Body of pancreas (tissue), 4 donors: ENCODE measurements at places on chromosomes 2 and 18.

DNA sequence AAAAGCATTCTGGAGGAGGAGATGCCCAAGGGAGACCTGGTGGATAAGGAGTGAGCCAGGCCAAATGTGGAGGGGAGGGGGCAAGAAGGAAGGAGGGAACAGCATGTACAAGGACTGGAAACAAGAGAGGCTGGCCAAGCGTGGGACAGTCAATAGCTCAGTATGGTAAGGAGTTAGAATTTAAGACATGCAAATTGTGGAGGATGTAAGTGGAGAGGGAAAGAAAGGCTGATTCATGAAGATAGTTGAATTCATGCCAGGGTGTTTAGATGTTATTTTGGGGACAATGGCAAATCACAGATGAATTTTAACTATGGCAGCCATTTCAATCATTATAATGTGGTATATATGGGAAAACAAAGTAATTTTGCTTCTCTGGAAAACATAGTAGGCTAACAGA, 462.3 kb downstream of the MEIS1 start:
- no peak for DNase-seq

DNA sequence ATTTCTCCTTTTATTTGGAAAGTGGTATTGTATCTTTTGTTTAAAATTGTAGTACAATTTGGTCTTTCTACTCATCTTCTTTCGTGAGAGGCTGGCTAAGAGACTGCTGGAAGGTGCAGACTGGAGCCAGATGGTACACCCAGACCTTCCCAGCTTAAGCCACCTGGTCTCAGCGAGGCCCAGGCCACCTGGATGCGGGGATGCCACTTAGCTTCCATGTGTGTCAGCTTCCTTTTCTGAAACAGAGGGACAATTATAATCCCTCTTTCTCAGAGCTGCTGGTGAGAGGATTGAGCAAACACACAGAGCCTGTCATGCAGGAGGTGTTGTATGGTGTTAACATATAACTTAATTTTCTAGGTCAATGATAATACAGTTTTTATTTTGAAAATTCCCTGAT, 17.4 kb downstream of the FARP2 start:
- no peak for DNase-seq

GRCh38 chr18:49751427-49752094, 61.8 kb downstream of the ACAA2 start:
- no peak for DNase-seq

GRCh38 chr2:112260295-112260625, 5.4 kb upstream of the ZC3H8 start:
- DNase-seq: no peak

GRCh38 chr2:30694286-30695055, 112.8 kb downstream of the CAPN13 start:
- no peak for DNase-seq

DNA sequence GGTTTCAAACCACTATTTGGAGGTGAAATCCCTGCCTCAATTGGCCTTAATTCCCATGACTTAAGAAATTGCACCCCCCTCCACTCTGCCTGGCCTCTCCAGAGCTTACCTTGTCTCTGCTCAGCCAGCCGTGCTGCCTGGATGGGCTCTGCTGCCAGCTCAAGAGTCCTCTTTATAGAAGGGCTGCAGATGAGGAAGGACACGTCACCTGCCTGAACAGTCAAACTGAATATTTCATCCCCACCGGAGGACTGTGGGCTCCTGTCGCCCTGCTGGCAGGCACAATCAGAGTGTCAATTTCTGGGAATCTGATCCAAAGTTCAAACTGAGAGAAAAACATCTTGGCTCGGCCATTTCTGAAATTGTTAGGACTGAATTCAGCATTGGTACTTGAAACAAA, at the start of gene OTOS:
Gene OTOS, minus strand, starts transcription at position 148 of the 400 bp plus-strand sequence. CDS start 332 bp downstream, outside the sequence.
- no peak for DNase-seq

GRCh38 chr2:69668598-69668997, 25.1 kb upstream of the AAK1 start:
- no peak for DNase-seq
